ENCODE measurements at places on chromosomes 7 and 10.

DNA sequence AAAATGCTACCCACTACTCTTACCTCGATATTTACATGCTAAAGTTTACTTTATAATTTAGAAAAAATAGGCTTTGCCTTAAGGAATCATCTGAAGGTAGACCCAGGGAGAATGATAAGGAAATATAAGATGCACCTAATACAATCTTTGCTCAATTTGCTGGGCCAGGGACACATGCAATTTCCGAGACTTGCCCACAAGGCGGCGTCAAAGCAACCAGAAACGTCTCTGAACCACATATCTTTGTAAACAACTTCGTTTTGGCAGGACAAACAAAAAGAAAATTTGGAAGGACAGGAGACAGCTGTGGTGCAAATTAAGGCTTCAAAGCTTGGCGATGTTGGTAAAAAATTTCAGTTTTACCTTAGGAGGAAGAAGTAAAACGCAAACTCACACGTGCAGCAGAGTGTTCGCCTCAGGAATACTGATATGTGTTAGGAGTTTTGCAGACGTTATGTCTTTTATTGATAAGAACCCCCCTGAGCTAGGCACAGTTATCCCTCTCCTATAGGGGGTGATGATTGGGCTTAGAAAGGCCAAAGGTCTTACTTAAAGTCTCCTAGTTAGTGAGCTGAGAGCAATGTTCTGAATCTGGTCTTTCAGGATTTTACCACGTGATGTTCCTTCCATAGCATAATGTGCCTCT lies 134.3 kb downstream of the PRKCQ start:
- DNase-seq, result no peak

DNA sequence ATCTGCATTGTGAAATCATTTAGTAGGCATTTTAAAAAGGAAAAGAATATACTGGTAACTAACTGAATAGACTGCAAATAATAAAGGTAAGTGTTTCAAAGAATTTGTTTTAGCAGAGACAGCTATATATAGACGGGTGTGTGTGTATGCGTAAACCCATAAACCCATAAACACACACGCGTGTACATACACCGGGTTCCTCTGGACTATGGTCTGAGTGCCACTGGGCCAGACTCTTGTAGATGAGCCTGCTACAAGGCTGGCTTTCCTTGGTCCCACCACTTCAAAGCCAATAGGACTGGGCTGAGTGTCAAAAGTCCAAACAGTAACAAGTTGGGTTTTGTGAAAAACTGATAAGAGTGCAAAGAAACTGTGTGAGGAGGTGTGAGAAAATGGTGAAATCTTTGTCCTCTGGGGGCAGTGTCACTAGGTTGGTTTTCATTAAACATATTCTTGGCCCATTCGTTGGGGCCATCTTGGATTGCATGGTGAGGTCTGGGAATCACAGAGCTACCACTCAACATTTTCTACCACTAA lies 39.8 kb downstream of the GNA12 start:
- DNase-seq, result no peak

- DNase-seq, result no peak
These were observed 335.2 kb upstream of the NPSR1 start for GRCh38 chr7:34322841-34323240.

DNA sequence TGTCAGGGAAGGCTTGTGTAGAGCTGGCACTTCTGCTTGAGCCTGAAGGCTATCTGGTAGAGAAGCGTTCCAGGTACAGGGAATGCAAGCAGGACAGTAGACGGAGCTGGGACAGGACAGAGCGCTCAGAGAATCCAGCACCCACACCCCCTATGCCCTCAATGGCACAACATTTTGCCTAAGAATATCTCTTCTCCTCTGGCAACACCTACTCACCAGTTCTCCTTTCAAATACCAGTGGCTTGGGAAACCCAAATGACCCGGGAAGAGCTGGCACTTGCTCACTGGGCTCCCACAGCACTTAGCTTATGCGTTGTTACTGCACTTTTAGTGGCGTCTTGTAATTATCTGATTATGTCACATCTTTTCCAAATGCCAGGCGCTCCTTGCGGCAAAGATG lies 118.6 kb downstream of the RNF216 start:
- DNase-seq, result no peak

- no peak for DNase-seq
These were observed 59.4 kb downstream of the MAD1L1 start for GRCh38 chr7:2173189-2173827.

- DNase-seq, result peak; percentile 6
These were observed 933 bp downstream of the MDFIC start for GRCh38 chr7:114922652-114923402.

- DNase-seq, result no peak
These were observed 198.9 kb downstream of the WDR37 start for GRCh38 chr10:1255118-1255517.

DNA sequence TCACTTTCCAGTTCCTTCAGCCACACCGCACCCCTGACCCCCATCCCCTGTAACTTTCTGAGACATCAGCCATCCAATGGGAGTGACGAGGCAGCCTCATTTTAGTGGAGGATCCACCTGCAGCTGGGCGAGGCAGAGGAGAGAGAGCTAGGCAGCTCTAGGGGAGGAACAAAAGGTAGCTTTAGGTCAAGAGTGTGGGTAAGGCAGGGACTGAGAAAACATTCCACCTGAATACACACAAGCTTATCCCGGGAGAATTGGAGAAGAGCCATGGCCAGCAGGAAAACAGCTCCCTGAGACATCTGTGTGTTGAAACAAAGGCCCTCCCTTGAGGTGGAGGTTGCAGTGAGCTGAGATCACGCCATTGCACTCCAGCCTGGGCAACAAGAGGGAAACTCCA lies 6.7 kb upstream of the KLRG2 start:
- no peak for DNase-seq

- DNase-seq, result no peak
These were observed 51.9 kb upstream of the FAM180A start for GRCh38 chr7:135800560-135800959.

- no peak for DNase-seq
These were observed 34.9 kb upstream of the PTF1A start for GRCh38 chr10:23157239-23157681.

DNA sequence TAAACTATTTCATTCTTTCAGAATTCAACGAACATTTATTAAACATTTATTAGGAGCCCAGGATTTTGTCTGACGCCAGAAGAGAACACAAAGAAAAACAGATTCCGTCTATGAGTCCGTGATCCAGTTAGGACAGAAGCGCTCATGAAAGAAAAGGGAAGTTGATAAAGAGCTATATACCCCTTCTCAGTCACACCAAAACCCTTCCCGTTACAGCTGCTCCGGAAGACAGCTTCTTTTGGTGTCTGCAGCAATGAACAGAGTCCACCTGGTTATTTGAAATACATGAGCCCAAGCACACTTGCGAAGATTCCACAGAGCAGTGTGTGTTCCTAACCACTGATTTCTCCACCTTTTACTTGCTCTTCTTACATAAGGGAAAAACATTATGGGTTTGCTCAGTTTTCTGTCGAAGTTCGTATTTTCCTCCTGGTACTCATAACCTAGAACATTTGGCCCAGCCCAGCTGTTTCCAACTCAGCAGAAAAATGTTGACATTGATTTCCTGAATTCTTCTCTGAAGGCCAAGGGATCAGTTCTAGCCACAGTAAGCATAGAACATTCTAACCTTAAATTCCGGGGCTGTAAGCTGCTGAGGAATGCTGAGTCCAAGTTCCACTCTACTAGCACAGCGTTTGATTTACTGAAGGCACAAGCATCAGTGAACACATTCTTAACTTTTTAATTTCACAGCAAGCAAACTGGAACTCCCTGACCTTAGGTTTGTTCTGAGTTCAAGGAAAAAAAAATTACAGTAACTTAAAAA lies 206.5 kb downstream of the SORCS1 start:
- DNase-seq, result no peak

DNA sequence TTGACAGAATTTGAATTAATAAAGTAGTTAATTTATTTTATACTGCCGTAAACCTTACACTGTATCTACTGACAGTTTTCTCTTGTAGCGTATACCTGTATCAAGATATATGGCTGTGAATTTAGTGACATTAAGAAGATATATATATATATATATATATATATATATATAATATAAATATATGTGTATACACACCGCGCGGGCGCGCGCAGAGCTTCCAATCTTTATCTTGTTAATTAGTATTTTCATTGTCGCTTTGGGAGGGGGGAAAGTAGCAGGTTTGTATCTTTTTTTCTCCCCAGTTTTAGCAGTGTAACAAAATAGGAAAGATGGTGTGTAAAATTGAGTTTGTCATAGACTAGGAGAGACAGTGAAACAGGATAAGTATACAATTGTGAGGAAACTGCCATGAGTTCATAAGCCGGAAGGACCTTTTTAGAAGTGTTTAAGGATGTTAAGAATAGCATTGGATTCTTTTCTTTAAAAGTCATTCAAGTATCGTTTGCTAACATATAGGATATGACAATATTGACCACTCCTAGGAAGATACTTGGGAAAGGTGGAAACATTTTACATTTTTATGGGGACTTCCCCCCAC lies 2.0 kb downstream of the PLEKHA1 start:
- DNase-seq, result no peak

DNA sequence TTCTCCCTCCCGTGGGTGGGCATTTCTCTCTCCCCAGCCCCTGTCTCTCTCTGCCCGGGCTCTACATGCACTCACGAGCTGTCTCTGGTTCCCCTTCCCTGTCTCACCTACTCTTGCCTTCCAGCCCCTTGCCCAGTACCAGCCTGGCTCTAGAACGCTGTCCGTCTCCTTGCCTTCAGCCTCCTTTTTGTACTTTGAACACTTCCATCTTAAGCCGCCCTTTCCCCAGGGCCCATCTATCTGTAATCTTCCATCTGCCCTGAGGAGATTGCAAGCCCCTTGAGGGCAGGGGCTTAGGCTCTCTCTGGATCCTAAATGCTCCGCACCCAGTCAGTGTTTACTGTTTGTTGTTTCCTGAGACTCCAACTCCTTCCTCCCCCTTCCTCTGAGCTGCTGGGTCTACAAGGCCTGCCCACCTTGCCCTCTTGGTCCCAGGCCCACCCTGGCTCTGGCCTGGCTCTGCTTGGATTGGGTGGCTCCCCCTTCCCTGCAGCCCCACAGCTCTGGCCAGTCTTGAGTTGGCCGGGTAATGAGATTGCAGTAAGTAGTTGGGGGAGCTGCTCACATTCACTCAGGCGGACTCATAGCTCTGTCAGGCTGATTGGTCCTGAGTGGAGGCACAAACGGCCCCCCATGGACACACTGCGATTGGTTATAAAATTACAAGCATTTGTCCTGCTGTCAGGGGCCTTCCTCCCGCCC lies 28.3 kb downstream of the POLL start:
- DNase-seq, result no peak

DNA sequence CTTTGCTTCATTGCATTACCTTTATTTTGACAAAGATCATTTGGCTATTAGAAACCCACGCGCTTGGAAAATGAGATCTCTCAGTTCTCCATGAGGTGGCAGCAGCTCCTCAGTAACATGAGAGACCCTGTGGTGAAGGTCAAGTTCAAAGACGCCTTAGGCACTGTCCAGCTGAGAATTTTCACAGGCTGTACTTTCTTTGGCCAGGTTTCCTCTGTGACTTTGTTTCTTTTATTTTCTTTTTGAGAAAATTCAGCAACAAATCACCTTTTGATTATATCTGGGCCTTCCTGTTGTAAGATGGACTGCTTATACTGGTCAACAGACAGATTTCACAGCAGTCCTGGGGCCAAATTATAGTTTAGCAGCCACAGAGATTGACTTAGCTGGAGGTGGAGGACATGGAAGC lies 54.5 kb downstream of the RAB18 start:
- peak; percentile 29 for DNase-seq

- DNase-seq, result no peak
These were observed 47.5 kb upstream of the HNRNPH3 start for GRCh38 chr10:68284062-68285001.

DNA sequence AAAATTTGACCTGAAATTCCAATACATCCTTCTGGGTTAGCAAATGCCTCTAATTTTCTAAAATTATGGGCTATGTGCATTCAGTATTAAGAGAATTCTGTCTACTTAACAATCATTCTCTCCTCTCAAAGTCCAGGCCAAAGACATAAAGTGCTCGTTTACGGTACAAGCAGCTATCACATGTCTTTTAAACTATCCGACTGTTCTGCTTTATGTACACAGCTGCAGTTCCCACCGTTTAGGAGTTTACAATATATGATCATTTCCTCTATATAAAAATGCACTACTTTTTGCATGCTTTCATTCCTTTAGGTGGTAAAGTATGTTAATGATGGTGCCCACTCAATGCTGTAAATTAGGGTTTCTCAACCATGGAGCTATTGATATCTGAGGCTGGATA lies 34.0 kb downstream of the CDK6 start:
- DNase-seq, result no peak

GRCh38 chr7:831596-832166 lies 595 bp upstream of the SUN1 start:
- DNase-seq, result no peak

- DNase-seq, result peak; percentile 76
These were observed 27.8 kb upstream of the CDHR3 start for GRCh38 chr7:105935250-105935649.

DNA sequence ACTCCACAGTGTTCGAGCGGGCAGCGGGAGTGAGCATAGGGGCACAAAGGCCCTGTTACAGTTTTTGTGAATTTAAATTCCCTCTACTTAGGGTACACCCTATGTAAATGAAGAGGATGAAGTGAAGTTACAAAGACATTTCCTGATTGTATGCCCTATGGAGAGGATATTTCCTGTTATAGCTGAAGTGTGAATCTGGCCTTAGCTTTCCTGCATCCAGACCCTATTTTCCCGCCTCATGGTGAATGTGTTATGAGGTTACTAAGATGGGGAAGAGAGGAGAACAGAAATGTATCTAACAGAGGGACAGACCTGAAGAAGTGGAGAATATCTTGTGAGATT lies 37.8 kb upstream of the COMMD3 start:
- DNase-seq, result no peak

GRCh38 chr7:157211690-157212089 lies 73.0 kb downstream of the UBE3C start:
- DNase-seq, result no peak

DNA sequence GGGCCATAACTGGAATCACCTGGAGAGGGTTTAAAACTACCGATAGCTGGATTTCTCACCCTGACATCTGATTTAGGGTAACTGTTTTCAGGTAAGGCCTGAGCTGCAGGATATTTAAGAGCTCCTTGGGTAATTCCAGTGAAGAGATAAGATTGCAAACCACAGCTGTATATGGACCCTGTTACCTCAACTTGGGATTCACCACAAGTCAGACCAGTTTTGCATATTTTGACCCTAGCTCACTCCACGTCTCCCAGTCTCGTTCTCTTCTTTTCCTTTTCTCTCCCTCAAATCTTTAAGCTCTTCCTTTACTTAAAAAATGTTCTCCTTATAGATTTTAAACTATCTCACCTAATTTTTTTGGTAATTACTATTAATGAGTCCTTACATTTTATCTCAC lies 264.4 kb downstream of the THSD7A start:
- DNase-seq, result no peak

DNA sequence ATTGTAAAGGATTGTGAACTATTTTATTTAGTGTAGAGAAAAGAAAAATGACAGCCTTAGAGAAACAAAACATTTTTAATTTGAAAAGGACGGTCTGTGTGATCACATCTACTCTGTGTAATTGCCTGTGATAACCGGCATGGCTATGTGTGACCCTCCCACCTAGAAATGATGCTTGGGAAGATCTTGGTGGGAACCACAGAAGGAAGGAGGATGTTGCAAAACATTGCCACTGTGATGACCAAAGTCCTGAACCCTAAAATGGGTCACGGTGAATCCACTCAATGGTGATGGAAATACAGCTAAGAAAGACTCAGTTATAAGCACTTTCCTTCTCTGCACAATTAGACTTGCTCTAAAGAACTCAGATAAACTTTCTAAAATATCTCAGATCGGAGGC lies 221.3 kb upstream of the FRMD4A start:
- DNase-seq, result no peak

GRCh38 chr7:44965441-44965903 lies 13.3 kb downstream of the MYO1G start:
- DNase-seq, result no peak

- no peak for DNase-seq
These were observed 21.1 kb downstream of the ZNF282 start for GRCh38 chr7:149216402-149216801.
